BJ (cell line): ENCODE measurements at places on chromosomes 11 and 22.

DNA sequence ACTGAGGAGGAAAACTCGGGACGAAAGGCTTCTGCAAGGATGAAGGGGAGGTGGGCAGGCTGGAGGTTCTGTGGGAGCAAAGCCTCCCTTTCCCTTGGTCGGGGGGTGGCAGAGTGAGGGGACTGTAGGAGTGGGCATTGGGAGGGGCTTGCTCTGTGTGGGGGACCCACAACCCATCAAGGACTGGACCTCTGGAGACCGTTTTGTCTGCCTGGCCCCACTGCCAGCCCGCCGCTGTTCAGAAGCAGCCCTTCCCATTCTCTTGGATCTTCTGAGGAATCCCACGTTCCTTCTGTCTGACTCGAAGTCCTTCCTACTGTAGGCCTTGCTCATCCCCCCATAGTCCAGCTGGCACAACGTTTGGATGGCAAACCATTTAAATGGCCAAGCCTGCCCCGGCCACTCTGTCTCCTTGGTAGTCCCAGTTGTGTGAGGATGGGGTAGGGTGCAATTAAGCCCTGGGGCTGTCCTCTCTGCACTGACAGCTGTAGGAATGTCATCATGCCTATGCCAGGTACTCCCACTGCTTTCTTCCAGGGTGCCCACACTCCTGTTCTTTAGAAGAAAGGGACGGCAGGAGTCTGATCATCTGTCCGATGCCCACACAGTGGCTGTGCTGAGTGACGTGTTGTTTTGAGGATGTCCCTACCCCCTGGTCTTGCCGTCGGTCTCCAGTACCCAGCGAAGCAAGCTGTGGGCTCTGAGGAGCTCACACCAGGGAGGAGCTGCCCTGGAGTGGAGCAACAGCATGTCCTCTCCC is 17.0 kb upstream of the NECTIN1 start:
- DNase-seq, result no peak

DNA sequence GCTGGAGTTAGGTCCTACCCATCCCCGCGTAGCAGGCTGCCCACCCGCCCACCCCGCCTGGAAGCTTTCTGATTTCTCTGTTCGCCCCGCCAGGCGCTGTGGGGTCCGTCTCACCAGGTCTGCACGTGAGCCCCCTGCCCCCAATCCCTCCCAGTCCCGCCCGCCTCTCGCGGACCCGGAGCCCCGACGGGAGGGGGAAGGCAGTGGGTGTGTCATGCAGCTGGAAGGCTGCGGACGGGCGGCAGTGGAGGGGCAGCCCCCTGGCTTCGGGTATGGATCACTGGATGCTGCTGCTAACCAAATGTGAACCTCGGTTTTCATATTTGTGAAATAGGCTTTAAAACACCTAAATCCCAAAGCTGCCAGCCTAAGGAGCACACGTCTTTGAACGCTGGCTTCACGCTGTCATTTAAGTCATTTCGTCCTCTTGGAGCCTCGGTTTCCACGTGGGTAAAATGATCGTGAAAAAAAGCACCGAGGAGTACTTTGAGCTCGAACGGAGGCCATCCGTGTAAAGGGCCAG is 568 bp upstream of the BIK start:
- no peak for DNase-seq

GRCh38 chr11:59707371-59707770 is 6.3 kb downstream of the OR10V1 start:
- DNase-seq, result no peak

GRCh38 chr11:75853971-75854370 is 39.0 kb downstream of the UVRAG start:
- no peak for DNase-seq

DNA sequence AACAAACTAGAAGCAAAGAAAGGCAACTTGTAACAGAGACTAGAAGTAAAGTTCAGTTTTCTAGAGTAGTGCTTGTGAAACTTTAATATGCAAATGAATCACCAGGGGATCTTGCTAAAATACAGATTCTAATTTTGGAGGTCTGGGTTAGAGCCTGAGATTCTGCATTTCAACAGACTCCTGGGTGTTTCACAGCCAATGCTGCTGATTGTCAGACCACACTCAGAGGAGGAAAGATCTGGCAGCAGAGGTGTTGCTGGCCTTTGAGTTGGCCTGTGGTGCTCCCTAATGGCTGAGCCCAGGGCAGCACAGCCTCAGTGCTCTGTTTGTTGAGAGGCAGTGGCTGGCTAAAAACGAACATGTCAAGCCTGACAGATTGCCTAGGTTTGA is 5.4 kb downstream of the CRY2 start:
- no peak for DNase-seq

DNA sequence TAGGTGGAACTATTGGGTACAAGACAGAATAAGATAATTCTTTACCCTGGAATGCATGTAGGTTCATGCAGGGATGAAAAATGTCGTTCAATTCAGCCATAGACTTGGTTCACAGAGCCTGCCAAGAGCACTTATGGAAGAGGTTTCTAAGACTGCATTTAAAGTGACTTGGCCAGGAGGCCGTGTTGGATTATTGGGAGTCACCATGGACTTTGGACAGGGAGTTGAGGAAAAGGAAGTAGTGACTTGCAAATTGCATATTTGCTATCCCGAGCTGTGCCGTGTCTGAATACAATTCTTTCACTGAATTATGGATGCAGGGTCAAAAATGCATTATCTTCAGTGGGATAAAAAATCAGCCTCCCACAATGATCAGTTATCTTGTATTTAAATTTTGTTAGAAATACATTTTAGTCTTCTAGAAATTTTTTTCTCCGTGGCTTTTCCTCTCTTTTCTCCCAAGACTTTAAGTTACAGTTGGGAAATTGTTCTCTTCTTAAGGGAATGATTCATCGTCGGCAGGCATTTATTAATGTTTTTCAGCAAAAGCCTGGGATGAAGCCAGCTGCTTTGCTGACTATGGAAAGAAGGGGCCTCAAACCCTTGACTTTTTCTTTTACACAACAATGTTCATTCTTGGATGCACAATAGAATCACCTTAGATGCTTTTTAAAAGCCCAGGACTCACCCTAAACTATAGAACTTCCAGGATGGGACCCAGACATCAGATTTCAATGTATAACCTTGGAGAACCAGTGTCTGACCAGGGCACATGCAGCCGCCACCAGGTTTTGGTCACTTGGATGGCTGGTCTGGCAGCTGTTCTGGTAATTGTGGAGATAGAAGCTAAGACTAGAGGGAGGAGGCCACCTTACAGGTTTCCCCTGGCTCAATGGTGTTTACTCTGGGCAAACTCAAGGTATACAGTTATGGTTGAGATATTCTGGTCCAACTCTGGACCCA is 70.8 kb downstream of the FAT3 start:
- DNase-seq, result no peak

DNA sequence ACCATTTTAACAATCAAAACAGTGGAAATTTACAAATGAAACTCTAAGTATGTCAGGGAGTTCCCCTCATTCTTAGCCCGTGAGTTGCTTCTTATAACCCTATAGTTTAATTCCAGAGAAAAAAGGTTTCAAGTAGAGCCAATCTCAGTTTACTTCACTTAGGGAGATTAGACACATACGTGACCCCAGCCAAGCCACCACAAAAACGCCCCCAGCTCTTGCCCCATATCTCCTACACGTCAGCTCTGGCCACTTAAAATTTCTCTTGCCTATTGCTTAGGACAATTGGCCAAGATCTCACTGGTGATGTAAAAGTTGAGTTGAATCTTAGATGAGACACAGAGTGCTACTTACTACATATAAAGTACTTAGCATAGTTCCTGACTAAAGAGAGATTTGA is 166.4 kb downstream of the ETS1 start:
- peak; percentile 89 for DNase-seq

GRCh38 chr11:106990331-106990730 is 27.9 kb downstream of the GUCY1A2 start:
- DNase-seq, result no peak

- no peak for DNase-seq
Observed at GRCh38 chr11:78427615-78428265, 10.1 kb upstream of the GAB2 start.

DNA sequence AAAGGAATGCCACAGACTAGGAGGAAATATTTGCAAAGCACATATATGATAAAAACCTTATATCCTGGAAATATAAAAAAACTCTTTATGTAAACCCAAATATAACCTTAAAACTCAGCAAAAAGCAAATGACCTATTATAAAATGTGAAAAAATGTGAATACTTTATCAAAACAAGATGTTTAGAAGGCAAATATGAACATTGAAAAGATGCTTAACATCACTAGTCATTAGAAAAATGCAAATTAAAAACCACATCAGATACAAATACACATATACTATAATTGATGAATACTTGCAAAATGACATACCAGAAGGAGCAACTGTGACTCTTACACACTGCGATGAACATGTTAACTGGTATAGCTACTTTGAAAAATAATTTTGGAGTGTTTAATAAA is 511.2 kb upstream of the LRRC4C start:
- DNase-seq, result no peak

GRCh38 chr11:129998905-129999304 is 3.7 kb downstream of the PRDM10 start:
- no peak for DNase-seq

DNA sequence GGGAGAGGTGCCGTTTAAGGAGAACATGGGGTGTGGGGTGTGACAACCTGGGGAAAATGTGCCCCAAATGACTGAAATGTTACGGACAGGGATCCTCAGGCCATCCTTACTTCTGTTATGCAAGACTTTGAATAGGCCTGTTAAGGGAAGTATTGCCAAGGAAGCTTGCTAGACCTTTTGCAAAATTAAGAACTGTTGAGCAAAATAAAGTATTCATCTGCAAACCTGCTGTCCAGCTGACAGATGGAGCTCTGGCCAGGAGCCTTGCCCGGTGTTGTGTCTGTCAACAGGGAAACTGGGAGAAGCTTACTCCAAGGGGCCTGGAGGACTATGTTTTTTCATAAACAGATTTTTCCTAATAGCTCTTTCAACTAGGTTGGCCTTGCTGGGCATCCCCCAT is 48.0 kb downstream of the FAT3 start:
- DNase-seq, result no peak

- no peak for DNase-seq
Observed at GRCh38 chr11:70935006-70935768, 317.2 kb downstream of the SHANK2 start.

DNA sequence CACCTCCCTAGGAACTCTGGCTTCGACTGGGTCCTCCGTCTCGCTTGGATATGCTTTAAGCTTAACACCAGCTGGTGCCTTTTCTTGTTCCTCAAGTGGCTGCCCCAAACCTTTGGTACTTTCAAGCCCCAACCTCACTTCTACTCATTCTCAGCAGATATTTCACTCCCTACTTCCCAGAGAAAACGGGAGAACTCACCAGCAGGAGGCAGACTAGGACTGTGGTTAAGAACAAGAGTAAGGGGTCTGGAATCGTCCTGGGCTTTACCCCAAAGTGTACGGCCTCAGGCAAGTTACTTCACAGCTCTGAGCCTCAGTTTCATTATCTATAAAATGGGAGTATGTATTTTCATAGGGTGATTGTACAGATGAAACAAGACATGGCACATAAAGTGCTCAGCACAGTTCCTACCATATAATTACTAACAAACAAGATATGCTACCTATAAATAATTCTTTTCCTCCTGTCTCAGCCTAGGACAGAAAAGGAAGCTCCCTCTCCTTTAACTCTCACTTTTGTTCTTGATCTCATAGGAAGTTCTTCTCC is 37.8 kb downstream of the PAMR1 start:
- DNase-seq, result no peak

DNA sequence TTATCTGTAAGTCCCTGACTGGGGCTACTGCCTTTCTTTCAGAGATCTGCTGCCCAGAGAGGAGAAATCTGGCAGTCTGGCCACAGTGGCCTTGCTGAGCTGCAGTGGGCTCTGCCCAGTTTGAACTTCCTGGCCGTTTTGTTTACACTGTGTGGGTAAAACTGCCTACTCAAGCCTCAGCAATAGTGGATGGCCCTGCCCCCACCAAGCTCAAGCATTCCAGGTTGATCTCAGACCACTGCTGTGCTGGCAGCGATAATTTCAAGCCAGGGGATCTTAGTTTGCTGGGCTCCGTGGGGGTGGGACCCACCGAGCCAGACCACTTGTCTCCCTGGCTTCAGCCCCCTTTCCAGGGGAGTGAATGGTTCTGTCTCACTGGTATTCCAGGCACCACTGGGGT is 117.5 kb downstream of the TRPC6 start:
- DNase-seq, result no peak

DNA sequence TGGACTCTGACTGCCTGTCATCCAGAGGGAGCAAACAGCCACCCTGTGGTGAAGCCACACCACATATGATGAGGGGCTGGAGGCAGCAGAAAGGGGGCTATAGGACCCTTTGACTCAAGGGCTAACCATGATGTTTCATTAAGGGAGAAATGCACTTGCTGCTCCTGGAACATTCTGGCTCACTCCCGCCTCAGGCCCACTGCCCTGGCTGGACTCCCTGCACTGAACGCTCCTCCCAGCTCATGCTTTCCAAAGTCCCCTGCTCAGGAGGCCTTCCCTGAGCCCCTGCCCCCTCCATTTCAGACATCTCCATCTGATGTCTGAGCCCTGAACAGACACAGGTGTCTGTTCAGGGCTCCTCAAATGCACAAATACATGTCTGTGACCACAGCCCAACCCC is 69.1 kb downstream of the CDKN1C start:
- DNase-seq, result no peak

DNA sequence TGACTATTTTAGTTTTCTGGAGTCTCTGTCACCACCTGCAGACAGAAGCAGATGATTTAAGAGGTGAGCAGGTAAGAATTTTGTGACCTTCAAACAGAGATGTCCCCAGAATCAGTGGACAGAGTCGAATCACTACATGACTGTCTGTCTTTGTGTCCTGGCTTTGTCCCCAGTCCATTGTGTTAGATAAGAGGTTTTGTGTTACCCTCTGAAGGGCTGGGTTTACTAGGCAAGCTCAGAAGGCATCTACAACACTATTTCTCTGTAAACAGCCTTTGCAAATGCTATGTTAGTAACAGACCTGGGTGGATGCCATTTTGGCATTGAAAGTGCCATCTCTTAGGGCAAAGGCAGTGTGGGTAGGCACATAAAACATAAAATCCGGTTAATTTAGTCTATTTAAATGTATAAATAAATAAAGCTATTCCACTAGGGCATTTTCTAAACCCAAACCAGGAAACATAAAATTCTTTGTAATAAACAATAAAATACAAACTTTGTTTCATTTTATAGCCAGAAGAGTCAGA is 40.3 kb upstream of the CADM1 start:
- DNase-seq, result no peak

GRCh38 chr11:126662035-126662790 is 306.7 kb downstream of the ST3GAL4 start:
- DNase-seq, result no peak

DNA sequence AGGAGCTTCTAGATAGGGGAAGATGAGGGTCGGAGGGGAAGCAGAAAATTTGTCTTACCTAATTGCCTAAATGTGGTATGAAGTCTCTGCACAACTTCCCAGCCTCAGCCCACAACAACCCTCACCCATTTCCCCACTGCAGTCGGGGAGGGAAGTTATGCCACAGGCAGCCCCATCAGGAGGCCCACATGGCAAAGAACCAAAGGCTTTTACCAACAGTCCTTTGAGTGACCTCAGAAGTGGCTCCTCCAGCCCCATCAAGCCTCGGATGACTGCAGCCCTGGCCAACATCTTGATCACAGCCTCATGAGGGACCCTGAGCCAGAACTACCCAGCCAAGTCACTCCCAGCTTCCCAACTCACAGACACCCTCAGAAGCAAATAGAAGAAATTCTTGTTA is 54.8 kb downstream of the CHST1 start:
- no peak for DNase-seq
